Colonic mucosa (tissue), 4 donors: ENCODE measurements at places on chromosomes 2 and 18.

- no peaks in the 10 kb centered on the region for H3K27me3 ChIP-seq
- DNase-seq = no peak
- H3K4me3 ChIP-seq = no peak overlapping the region
- H3K27ac ChIP-seq = no peak overlapping the region
These were observed 270.0 kb downstream of the SLC8A1 start for GRCh38 chr2:40181855-40182254.

DNA sequence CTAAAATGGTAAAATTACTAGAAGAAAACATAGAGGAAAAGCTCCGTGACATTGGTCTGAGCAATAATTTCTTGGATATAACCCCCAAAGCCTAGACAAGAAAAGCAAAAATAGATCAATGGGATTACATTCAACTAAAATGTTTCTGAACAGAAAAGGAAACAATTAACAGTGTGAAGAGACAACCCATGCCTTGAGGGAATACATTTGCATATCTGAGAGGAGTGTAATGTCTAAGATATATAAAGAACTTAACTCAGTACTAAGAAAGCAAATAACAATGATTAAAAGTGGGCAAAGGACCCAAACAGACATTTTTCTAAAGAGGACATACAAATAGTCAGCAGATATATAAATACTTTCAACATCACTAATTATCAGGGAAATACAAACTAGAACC is 206.2 kb downstream of the VAPA start:
- no peaks in the 10 kb centered on the region for H3K4me1 ChIP-seq
- no peak overlapping the region for H3K4me3 ChIP-seq
- no peaks in the 10 kb centered on the region for H3K36me3 ChIP-seq
- H3K27ac ChIP-seq = no peak overlapping the region

DNA sequence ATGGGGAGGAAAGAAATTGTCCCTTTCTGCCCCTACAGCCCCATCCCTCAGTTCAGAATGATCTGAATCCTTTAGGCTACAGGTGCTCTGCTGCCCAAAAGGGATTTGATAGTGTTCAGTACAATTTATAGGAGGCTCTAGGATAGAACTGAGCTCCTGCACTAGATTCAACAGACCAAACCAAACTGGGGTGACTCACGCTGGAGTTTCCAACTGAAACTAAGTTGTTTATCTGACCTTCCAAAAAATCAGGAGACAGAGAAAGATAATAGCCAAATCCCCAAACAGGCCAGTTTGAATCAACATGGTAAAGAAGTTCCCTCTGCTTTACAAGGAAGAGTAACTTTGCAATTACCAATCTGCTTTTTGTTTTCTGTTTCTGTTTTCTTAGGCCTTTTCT is 72.7 kb upstream of the MBOAT2 start:
- H3K4me1 ChIP-seq = no peaks in the 10 kb centered on the region
- H3K27me3 ChIP-seq = no peaks in the 10 kb centered on the region
- no peak overlapping the region for H3K27ac ChIP-seq
- H3K36me3 ChIP-seq = no peaks in the 10 kb centered on the region
- DNase-seq = no peak

- H3K27me3 ChIP-seq = no peaks in the 10 kb centered on the region
- no peak for DNase-seq
- H3K27ac ChIP-seq = no peak overlapping the region
- H3K4me3 ChIP-seq = no peak overlapping the region
These were observed 75.5 kb downstream of the ZNF385B start for GRCh38 chr2:179785902-179786301.

- H3K27ac ChIP-seq = peak overlapping the region; percentile 57
- H3K36me3 ChIP-seq = no peaks in the 10 kb centered on the region
- no peaks in the 10 kb centered on the region for H3K4me1 ChIP-seq
These were observed 2.8 kb downstream of the COL6A3 start for GRCh38 chr2:237411092-237411601.

- DNase-seq = no peak
- H3K27ac ChIP-seq = no peak overlapping the region
- no peaks in the 10 kb centered on the region for H3K4me1 ChIP-seq
- no peaks in the 10 kb centered on the region for H3K27me3 ChIP-seq
These were observed 277.9 kb downstream of the DCC start for GRCh38 chr18:52617931-52618330.

DNA sequence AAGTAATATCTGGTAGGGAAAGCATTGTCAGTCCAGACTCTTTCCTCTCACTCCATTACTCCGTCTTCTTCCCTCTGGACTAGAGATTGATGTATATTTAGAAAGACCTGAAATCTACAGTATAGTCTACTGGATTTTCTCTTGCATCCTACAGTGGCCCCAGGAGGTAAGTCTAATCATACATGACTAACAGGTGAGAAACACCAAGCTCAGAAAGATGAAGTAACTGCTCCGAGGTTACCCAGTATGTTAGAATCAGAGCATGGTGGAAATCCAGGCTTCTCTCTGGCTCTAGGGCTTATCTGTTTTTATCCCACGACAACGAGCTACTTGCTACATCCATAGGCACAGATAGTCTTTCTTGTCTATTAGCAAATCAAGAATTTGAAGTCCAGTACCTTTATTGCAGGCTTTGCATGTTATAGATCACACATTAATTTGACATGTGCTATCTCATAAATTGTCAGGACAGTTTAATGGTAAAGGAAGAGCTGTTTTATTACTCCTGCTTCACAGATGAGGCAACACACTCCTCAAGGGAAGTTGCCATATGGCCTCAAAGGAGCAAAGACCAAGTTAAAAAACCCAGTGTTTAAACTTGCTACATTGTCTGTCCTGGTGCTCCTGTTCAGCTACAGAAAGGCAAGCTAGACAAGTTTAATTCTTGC is 484.3 kb downstream of the THSD7B start:
- H3K27me3 ChIP-seq = no peaks in the 10 kb centered on the region
- H3K36me3 ChIP-seq = no peaks in the 10 kb centered on the region
- H3K4me3 ChIP-seq = no peak overlapping the region
- no peak for DNase-seq
- H3K27ac ChIP-seq = no peak overlapping the region

DNA sequence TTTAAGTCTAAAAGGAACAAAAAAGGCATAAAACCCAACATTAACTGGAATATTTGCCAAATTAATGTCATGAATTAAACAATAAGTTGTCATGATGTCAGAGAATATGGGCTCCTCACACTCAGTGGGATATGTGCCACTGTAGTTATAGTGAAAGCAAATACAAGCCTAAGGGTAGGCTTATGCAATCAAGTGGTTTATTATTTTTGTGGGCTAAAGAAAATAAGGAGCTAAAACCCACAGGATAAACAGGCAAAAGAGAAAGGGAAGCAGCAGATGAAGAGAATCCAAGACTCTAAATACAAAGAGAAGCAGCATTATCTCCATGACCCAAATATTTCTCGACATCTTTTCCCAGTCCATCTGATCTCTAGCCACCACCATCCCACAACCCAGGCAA is 17.5 kb downstream of the YWHAQ start:
- H3K36me3 ChIP-seq = no peaks in the 10 kb centered on the region
- DNase-seq = no peak
- H3K4me1 ChIP-seq = peaks cover 7% of the 10 kb centered on the region
- no peak overlapping the region for H3K27ac ChIP-seq
- no peaks in the 10 kb centered on the region for H3K27me3 ChIP-seq

GRCh38 chr2:40513201-40513600 is 61.3 kb upstream of the SLC8A1 start:
- no peaks in the 10 kb centered on the region for H3K36me3 ChIP-seq
- DNase-seq = no peak
- H3K27ac ChIP-seq = no peak overlapping the region
- no peaks in the 10 kb centered on the region for H3K4me1 ChIP-seq
- no peaks in the 10 kb centered on the region for H3K27me3 ChIP-seq

- no peaks in the 10 kb centered on the region for H3K27me3 ChIP-seq
- no peaks in the 10 kb centered on the region for H3K36me3 ChIP-seq
- no peak overlapping the region for H3K4me3 ChIP-seq
- no peak for DNase-seq
- H3K27ac ChIP-seq = no peak overlapping the region
These were observed 1.5 kb upstream of the SULT1C2 start for GRCh38 chr2:108287169-108287568.
